Esophagus muscularis mucosa (tissue), 4 donors: ENCODE measurements at places on chromosomes 6 and 20. TPM values are rescaled to one million over a fixed set of nuclear protein-coding genes. Genes with fewer than 3 reads are reported as not detected.

- DNase-seq = no peak
These were observed 68.6 kb downstream of the TENT5A start for GRCh38 chr6:81683912-81684311.

Gene PTK7
- 8.1 TPM for total RNA-seq

Gene SOBP
- total RNA-seq = 27.8 TPM

GRCh38 chr6:147823936-147824335 is 315.4 kb downstream of the SAMD5 start:
- DNase-seq = no peak

Gene SIM1
- not detected for total RNA-seq

- DNase-seq = no peak
These were observed 16.7 kb upstream of the SNX14 start for GRCh38 chr6:85610182-85610895.

DNA sequence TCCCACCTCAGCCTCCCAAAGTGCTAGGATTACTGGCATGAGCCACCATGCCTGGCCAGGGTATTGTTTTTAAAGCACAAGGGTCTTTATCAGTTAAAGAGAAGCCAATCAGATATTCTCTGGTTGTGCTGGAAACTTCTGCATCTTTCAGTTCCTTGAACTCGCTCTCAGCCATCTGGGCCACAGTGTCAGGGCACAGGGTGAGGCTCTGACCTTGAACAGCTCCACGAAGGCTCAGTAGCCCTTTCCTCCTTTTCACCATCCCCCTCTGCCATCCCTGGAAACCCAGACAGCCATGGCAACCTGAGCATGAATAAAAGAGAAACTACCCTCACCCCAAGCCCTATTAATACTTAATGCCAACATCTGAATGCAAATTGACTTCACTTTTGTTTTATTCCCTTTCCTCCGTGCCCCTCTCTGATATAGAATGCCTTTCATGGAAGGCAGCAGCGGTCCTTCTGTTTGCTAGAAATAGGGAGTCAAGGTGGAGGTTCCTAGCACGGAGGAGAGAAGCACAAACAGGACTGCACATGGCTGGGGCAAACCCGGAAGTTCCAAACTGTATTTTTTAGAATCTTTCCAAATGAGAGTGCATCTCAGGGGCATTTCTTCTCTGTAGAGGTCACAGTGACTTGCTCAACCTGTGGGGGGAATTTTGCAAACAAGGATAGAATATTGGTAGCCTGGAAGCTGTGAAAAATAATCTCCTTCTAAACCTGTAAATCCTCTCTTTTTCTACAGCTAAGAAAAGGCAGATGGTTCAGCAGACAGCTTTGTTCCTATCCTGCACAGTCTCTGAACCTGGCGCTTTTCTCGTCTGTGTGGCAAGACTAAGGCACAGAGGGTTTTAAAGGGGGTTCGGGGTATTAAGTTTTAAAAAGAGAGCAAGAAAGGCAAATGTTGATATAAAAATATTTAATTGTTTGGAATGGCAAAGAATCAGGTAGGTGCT is 176.4 kb upstream of the RREB1 start:
- no peak for DNase-seq

Gene E2F1
- 1.8 TPM for total RNA-seq
